ENCODE measurements at places on chromosomes 5 and 9.

- DNase-seq: no peak
These were observed 34.6 kb upstream of the NDFIP1 start for GRCh38 chr5:142074006-142074405.

GRCh38 chr9:94920420-94921091, 194.1 kb downstream of the AOPEP start:
- DNase-seq: no peak

- no peak for DNase-seq
These were observed 152.7 kb downstream of the ATP10B start for GRCh38 chr5:160699301-160699700.

GRCh38 chr9:3823842-3824475, 298.2 kb upstream of the RFX3 start:
- DNase-seq: no peak

DNA sequence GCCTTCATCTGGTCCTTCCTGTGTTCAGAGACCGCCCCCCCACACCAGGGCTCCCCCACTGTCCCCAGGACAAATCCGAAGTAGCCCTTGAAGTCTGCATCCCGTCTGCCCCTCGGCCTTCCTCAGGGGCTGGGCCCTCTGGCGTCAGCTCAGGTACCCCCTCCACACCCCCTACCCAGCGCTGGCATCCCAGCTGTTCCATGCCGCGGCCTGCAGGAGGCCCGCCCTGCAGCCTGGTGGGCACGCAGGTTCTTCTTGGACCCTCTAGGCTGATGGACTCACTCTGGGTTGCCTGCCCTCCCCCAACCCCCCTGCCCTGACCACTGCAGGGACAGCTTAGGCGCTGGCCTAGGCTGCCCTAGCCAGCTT, 6.6 kb downstream of the SLC2A6 start:
- no peak for DNase-seq

DNA sequence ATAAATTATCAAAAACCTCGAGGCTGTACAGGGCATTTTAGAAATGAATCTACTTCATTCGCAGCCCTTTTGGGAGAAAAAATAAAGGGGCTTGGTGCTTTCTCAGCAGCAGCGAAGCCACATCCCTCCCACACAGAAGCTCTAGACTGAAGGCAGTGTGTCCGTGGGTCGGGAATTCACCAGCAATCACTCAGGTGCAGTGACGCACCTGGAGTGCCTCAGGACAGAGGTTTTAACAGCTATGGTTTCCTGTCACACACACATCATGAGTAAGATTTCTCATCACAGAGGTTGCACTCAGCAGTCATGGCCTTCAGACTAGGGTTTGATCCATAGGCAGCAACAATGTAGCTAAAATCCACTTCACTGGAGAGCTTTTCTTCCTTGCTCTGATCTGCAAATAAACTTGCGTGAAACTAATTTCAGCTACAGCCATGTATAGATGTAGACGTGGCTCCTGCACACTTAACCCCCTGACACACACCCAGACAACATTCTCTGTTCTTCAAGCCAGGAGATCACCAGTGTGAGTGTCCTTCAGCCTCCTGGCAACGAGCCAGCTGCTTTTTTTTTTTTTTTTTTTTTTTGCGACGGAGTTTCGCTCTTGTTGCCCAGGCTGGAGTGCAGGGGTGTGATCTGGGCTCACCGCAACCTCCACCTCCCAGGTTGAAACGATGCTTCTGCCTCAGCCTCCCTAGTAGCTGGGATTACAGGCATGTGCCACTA, 34.8 kb downstream of the DYNC2I2 start:
- DNase-seq: no peak

GRCh38 chr9:6114424-6114823, 99.0 kb upstream of the RANBP6 start:
- DNase-seq: no peak

DNA sequence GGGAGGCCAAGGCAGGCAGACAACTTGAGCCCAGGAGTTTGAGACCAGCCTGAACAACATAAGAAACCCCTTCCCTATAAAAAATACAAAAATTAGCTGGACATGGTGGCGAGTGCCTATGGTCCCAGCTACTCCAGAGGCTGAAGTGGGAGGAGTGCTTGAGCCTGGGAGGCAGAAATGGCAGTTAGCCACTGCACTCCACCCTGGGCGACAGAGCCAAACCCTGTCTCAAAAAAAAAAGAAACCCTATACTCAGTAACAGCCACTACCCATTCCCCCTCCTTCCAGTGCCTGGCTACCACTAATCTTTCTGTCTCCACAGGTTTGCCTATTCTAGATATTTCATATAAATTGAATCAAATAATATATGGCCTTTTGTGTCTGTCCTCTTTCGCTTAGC, 14.3 kb upstream of the SIL1 start:
- no peak for DNase-seq

DNA sequence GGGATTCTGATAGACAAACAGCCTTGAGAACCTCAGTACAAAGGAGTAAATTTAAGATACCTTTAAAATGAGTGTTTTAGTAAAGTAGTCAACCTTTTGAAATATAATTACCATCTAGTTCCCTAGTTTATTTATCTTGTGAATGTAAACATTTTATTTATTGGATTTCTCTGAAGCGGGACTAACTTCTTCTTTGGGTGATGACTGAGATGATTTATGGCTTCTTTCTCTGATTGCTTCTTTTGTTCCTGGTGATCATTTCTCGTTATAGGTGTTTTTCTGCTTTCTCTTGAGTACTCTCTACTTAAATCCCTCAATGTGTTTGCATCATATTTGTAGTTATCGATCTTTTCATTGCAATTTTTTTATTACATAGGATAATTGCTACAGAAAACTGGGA, 33.2 kb downstream of the PRDM6 start:
- no peak for DNase-seq

GRCh38 chr5:90866915-90867731, 308.5 kb downstream of the ADGRV1 start:
- no peak for DNase-seq

- DNase-seq: no peak
These were observed 114.8 kb downstream of the HSD17B3 start for GRCh38 chr9:96187151-96187555.

DNA sequence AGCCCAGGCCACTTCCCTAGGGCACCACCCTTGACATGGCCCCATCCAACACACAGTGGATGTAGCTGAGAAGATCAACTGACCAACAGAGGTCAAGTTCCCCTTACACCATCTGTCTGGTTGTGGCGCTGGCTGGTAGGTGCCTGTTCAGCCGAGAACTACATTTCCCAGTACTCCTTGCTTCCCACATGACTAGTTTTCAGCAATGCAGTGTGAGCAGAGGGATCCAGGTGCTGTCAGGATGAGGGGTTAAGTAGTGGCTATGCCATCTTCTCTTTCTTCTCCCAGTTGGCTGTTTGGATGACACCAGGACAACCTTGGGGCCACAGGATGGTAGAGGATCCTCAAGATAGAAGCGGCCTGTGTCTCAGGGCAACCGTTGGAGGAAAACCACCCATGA, 48.6 kb upstream of the SH3PXD2B start:
- DNase-seq: no peak

- DNase-seq: no peak
These were observed 89.4 kb downstream of the SH3TC2 start for GRCh38 chr5:148973455-148973854.

DNA sequence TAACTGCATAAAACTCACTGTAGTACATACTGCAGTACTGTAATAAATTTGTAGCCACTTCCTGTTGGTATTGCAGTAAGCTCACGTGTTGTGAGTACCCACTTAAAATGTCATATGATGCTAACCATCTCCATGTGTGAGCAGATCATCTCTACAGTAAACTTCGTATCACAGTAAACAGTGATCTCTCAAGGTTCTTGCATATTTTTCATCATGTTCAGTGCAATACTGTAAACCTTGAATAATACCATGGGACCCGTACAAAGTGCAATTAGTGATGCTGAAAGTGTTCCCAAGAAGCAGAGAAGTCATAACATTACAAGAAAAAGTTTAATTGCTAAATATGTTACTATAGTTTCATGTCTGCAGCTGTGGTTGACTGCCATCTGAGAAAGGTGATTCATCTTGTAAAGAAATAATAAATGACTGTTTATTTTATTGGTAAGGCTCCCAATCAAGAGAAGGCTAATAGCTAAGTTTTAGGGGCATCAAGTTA, 253.8 kb upstream of the POU5F2 start:
- DNase-seq: no peak

- DNase-seq: peak; percentile 49
These were observed 27.1 kb upstream of the PTGER4 start for GRCh38 chr5:40652441-40653220.

GRCh38 chr5:4520559-4520958, 619.6 kb upstream of the ADAMTS16 start:
- no peak for DNase-seq

- no peak for DNase-seq
These were observed 384.0 kb downstream of the NR2F1-AS1 start for GRCh38 chr5:93196986-93197385.

DNA sequence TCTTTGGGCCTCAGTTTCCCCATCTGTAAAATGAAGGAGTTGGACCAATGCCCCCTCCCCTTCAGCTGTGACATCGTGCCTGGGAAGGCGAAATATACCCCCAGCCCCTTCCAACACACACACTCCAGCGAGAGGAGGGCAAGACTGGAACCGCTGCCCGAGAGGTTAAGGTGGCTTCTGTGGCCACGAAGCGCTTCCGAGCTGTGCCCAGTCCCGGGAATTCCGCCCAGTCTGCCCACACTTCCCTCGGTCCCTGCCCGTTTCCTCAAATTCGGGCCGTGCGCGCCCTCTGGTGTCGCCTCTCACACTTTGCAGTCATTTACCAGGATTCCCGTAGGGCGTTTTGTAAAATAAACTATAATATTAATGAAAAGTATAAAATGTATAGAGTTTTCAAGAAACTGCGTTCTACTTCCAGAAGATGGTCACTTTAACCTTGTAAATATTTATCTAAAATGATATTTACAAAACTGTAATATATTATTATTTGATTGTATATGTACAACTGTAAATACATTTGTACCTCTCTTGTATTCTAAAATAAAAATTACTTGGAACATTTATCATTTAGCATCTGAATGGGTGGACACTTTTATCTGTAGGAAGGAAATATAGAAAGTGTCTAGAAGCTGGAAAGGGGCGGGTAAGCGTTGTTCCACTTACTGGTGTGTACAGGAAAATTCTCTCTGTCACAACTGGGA, 11.0 kb upstream of the EXOSC2 start:
- peak; percentile 78 for DNase-seq
